Right cardiac atrium (tissue), 5 donors: ENCODE measurements at places on chromosomes 2 and 18. TPM values are rescaled to one million over a fixed set of nuclear protein-coding genes. Genes with fewer than 3 reads are reported as not detected.
A peak's percentile ranks its signal among the peaks of the same experiment; 100 is the strongest.

GRCh38 chr2:207670887-207671286, 40.6 kb upstream of the CCNYL1 start:
- DNase-seq = no peak

DNA sequence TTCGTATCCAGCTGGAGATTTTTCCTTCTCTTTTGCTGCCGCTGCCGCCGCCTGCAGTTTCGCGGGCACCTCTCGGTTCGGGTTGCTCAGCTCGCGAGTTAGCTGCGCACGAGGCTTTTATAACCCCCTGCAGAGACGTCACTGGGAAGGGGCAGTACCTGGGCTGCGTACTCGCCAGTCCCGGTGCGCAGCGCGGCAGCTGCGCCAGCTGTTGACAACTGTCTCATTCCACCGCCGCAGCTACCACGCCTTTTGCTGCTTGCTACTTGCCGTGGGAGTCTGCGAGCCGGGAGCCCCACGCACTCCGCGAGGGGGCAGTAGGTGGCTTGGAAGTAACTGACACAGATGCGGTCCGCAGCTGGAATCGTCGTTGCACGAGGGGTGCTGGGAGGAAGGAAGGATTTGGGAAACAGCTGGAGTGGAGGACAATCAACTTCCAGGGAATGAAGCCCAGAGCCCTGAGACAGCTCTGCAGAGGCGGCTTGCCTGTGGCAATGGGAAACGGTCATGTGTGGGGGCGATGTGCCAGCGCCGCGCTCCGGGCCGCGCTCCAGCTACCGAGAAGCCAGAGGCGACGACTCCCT, at the start of gene TACR1:
TACR1 (minus strand) TSS at position 93 of the 584 bp plus-strand sequence. CDS start 586 bp downstream, outside the sequence.
- peak; percentile 59 for DNase-seq

DNA sequence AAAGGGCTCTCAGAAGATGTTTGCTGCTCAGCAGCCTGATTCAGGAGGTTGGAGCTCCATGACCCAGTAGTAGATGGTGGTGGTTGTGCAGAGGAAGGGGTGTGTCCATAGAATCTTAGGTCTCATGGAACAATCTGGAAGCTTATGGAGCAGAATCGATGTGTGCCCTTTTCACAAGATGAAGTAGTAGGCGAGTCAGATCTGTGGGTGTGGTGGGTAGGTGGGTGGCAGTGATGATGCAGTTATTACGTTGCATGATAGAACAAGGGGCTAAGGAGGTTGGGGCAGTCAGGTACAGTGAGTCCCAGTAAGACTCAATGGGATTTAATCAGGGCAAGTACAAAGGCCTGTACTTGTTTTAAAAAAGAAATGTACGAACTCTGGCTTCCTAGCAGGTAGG, 9.1 kb downstream of the TET3 start:
- no peak for DNase-seq

GRCh38 chr2:200301953-200302858, 4.3 kb upstream of the SPATS2L start:
- DNase-seq = no peak

GRCh38 chr2:164061129-164061746, 325.4 kb upstream of the FIGN start:
- DNase-seq = peak; percentile 20

DNA sequence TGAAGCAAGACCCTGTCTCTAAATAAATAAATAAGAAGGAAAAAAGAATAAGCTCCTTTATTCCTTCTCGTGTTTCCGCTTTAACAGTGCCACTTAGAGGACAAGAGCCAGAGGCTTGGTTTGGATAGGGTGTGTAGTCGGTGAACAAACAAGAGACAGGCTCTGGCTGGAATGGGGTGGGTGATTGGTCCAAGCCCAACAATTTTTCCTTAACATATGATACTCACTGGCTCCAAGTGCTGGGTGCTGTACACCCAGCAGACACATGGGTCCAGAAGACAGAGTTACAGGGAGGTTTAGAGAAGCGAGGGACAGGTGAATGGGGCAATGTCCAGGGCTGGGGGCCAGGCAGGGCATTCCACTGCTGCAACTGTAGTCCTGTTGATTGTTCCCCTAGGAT, 77.8 kb downstream of the NCAPH start:
- DNase-seq = no peak

Gene SULT1C2
- 0.20 TPM for total RNA-seq

Gene MC4R
- total RNA-seq = not detected

Gene BOLL
- total RNA-seq = not detected

Gene RMDN2
- 8.1 TPM for total RNA-seq
